Hematopoietic multipotent progenitor cell treated with erythropoietin and hydrocortisone succinate and interleukin-3 and kit ligand, for 17 days (in vitro differentiated cells): ENCODE measurements at places on chromosomes 12 and 14.

GRCh38 chr12:52359621-52360061, 7.6 kb downstream of the KRT85 start:
- DNase-seq: no peak

GRCh38 chr14:56150645-56151345, 32.6 kb downstream of the PELI2 start:
- DNase-seq: no peak

- DNase-seq: no peak
Measured at GRCh38 chr14:33764876-33765650, 185.8 kb downstream of the EGLN3 start.

- DNase-seq: no peak
Measured at GRCh38 chr12:67758521-67758920, 110.0 kb downstream of the DYRK2 start.

GRCh38 chr12:112342587-112342986, 39.6 kb downstream of the HECTD4 start:
- peak; percentile 92 for DNase-seq

DNA sequence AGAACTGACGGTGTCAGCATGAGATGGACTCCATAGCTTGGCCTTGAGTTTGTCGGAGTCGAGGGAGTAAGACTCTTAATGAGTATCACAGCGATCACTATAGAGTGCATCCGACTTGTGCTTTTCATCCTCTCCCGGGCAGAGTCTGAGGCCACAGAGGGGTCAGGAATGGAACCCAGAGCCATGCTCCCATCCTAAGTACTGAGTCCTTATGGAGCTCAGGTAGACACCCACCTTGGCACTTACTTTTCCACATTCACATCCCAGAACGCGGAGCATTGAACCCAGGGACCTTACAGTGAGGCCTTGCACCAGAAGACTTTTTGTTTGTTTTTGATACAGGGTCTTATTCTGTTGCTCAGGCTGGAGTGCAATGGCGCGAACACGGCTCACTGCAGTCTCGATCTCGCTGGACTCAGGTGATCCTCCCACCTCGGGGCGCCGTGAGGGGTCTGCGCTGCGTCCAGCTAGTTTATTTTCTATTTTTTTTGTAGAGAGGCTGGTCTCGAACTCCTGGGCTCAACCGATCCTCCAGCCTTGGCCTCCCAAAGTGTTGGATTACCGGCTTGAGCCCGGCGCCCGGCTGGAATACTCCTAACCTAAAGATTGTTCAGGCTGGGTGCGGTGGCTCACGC, 719 bp upstream of the SRSF9 start:
- no peak for DNase-seq

DNA sequence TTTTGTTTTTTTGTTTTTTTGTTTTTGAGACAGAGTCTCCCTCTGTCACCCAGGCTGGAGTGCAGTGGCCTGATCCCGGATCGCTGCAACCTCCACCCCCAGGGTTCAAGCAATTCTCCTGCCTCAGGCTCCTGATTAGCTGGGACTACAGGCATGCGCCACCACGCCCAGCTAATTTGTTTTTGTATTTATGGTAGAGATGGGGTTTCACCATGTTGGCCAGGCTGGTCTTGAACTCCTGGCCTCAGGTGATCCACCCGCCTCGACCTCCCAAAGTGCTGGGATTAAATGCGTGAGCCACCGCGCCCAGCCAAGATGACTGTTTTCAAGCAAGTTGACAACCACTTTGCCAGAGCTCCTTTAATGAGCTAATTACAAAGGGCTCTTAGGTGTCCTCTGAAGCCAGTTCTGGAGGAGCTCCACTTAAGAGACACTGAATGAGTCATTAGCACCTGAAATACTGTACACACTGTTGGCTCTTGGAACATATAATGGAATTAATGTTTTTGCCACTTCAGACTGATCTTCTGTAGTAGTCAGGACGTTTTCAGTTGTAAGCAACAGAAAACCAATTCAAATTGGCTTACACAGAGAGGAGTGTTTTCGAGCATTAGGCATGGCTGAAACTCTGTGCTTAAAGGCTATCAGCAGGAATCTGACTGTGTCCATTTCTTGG, 55.4 kb upstream of the MED13L start:
- DNase-seq: no peak

- no peak for DNase-seq
Measured at GRCh38 chr14:92780444-92781232, 13.5 kb upstream of the GOLGA5 start.

- DNase-seq: no peak
Measured at GRCh38 chr12:130713581-130713991, 2.5 kb downstream of the RIMBP2 start.

- no peak for DNase-seq
Measured at GRCh38 chr14:52602131-52602530, 49.5 kb downstream of the GPR137C start.

GRCh38 chr12:48021485-48022179, 17.4 kb upstream of the COL2A1 start:
- no peak for DNase-seq

GRCh38 chr14:97149775-97150174, 352.6 kb downstream of the VRK1 start:
- no peak for DNase-seq

DNA sequence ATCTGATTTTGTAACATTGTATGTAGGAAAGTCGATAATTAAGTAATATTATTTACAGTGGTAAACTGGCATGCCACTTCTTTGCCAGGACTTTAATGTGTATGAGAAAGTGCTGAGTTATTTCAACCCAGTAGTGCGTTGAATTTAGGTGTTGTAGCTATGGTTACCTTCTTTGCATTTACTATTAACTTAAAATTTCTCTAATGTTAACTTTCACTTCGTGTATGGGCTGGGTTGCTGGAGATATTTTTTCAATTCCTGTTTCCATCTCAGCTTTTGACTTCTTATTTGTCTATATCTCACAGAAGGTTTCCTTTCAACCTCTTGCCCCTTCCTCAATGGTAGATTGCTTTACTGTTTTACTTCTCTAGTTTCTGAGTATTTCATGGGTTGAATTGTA, 1345.6 kb downstream of the FSCB start:
- no peak for DNase-seq

DNA sequence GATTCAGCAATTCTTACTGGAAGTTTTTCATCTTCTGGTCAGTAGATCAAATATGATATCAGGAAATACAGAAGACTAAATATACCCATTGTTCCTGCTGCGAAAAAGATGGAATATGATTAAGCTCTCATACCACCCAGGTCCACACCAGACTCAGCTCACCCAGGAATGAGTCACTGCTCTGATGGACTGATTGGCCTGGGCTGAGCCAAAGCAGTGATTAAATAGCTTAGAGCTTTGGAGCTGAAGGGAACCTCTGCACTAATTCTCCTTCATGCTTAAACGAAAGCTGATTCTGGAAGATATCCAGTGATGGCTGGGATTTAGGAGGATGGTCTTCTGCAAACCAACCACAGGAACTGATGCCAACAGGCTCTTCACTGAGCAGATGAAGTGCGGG, 62.0 kb upstream of the SYT1 start:
- no peak for DNase-seq

- DNase-seq: no peak
Measured at GRCh38 chr12:100845095-100845494, 50.5 kb downstream of the ANO4 start.

DNA sequence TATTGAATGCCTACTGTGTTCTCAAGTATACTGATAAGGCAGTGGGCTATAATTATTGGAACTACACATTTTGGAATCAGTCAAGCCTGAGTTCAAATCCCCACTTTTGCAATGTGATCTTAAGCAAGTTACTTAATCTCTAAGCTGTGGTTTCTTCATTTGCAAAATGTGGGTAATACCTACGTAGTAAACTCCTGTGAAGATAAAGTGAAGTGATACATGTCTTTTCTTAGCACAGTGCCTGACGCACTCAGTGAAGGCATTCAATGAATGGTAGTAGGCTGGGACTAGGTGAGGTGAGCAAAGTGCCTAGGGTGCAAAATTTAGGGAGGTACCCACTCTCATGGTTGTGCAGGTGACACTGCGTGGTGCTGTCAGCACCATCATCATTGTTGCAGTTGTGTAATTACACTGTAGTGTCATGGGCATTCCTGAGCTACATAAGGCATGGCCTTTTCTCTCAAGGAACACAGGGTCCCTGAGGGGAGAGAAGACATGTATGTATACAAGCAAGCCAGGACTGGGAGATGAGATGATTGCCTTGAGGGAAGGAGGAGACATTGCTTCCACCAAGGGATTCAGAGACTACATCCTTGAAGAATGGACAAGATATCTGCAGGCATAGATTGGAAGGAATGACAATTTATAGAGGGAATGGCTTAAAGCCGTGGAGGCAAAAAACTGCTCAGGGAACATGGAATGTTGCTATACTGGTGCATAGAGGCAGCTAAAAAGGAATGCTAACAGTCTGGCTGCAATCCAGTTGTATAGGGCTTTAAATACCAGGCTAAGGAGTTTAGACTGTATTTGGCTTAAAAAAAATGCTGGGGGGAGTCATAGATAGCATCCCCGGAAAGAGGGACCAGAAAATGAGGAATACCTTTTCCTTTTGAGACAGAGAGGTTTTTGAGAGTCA, 129.2 kb upstream of the ARHGAP5 start:
- DNase-seq: no peak

DNA sequence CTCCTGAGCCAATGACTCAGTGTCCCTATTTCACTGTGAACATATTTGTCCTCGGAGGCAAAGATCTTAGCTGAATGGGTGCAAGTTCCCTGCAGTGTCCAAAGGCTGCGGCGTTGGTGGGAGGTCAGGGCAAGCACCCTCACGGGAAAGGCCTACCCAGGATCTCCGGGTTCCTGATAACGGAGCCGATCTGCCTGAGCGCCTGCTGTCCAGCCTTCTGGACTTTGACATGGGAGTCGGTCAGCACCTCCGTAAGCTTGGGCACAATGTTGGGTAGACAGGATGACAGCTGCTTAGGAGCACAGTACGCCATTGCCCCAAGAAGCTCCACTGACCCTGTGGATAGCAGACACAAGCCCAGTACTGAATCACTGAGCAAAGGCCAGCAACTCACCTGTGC, 31.5 kb upstream of the RAB35 start:
- no peak for DNase-seq

- DNase-seq: no peak
Measured at GRCh38 chr14:35368139-35368460, 36.4 kb downstream of the NFKBIA start.

DNA sequence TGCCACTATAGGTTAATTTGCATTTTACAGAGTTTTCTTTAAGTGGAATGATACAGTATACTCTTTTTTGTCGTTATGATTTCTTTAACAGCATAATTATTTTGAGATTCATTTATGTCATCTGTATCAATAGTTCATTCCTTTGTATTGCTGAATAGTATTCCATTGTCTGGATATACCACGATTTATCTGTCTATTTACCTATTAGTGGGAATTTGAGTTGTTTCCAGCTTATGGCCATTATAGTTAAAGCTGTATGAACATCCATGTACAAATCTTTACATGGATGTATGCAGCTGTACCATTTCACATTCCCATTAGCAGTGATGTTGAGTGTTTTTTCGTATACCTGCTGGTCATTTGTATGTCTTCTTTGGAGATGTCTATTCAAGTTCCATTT, 163.9 kb downstream of the ETNK1 start:
- DNase-seq: no peak

GRCh38 chr12:119230807-119231206, 52.1 kb downstream of the HSPB8 start:
- no peak for DNase-seq

- no peak for DNase-seq
Measured at GRCh38 chr12:63893170-63893569, 48.7 kb downstream of the SRGAP1 start.

GRCh38 chr14:99664937-99665273, 19.2 kb upstream of the CYP46A1 start:
- no peak for DNase-seq

GRCh38 chr14:66129224-66129623, 356.9 kb upstream of the CCDC196 start:
- no peak for DNase-seq

GRCh38 chr14:52049721-52050588, 18.9 kb downstream of the NID2 start:
- DNase-seq: no peak

- no peak for DNase-seq
Measured at GRCh38 chr14:101124815-101125214, 221.3 kb upstream of the RTL1 start.

DNA sequence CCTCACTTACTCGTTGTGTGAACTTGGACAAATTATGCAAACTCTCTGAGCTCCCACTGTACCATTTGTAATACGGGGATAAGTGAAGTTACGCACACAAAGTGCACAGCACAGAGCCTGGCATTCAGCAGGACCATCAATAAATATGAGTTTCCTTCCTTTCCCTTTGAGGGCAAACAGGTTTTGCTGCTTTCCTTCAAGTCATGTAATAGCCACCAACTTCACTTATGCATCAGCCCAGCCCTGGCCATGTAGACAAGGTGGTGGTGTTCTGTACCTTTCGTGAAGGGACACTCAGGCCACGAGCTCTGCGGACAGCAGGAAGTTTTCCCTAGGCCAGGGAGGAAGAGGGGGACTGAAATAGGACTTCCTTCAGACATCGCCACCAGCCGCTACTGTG, 272.7 kb downstream of the CACNA1C start:
- DNase-seq: no peak

DNA sequence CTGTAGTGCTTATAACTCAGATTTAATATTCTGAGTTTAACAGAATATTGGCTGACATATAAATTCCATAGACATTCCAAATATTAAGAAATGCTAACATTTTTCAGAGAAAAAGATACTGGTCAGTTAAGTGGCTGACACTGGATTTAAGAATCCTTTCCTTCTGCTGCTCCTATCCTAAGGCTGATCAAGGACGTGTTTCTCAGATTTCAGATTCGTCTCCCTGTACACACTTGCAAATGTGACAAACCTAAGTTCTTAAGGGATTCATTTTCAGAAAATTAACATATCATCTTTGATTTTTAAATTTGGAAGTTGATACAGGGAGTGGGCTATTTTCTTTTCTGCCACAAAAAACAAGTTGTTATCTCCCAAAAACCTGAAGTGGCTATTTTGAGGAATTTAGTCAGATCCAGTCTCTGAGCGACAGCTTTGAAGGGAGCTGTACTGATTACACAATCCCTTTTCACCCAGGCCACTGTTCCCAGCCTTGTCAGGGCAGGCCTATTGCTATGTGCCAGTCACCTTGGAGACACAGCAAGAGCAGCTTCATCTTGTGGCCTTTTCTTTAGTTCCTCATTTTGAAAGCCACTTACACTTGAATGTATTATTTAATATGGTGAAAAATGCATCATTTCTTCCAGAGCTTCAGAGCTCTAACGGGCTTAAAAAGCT, 370.6 kb downstream of the KCNH5 start:
- no peak for DNase-seq

- DNase-seq: no peak
Measured at GRCh38 chr12:87317302-87317701, 711.9 kb downstream of the C12orf50 start.
